ENCODE measurements at places on chromosomes 1 and 21.
A peak's percentile ranks its signal among the peaks of the same experiment; 100 is the strongest.

DNA sequence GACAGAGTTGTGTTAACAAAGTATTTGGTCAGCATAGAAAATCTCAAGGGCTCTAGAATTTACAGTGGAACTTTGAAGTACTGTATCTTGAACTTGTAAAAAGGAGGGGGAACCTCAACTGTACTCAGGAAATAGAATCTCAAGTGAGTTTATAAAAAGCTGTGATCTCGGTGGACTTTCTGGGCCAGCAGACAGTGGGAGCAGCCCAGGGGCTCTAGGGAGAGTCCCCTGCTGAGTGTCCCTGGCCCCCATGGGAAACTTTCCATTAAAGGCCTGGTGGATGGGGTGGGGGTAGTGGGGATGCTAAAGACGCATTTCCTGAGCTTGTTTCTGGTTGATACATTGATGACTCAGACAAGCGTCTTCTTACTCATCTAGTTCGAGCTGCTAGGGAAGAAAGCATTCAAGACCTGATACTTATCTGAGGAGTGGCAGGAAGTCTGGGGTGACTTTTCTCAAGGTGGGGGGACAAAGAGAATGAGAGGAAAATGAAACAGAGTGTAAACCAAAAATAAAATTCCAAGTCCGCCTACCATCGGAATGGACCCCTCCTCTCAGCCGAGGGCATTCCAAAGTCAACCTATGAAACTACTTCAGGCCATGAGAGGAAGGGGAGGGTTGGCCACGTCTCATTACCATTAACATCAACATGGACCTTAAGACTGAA, 65.5 kb downstream of the NID1 start:
- DNase-seq: peak; percentile 67

DNA sequence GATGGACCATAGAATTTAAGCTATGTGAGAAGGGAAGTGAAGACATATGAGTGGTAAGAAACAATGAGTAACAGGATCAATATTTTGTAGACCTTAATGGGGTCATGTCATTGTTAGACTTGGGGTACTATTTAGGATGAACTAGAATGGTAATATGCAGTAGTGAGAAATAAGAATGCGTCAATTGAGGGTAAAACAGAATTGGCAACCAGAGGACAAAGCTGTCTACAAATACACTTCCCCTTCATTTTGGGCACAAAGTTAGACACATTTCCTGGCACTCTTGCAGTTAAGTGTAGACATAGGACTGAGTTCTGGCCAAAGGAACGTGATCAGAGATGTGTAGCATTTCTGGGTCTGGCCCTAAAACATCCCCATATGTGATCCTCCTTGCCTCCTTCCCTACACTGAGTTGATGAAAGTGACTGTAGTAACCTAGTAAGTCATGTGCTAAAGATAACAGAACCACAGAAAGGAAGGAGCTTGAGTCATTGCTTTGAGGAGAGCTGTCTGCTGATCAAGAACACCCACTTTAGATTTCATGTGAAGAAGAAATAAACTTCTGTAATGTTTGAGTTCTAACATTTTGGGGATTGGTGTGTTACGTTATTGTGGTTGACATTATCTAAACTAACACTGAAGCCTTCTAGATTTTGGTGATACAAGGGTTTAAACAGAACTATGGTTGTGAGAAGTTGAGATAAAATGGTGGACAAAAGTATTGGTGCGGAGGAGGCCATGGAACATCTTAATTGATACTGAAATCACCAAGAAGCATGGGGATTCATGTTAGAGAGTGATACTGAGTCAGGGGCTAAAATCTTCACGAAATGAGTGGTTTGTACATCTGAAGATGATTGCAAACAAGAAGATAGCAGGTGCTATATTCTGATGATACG, 41.7 kb downstream of the CD55 start:
- no peak for DNase-seq

DNA sequence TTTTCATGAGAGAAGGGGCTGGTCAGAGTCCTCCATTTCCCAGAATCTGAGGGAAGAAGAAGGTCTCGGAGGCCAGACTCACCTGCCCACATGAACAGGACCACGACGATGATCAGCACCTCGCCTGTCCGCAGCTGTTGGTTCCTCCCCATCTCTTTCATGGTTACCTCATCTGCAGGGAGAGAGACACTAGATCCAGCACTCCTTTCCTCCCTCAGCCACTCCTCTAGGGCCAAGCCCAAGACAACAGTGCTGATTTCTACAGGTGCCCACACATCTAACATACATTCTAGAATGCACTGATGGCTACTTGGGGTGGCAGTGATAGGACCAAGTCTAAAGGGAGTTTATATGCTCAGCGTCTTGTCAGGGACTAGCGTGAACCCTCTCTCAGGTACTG, 3.0 kb downstream of the FNDC5 start:
- no peak for DNase-seq

- DNase-seq: no peak
These were observed 555.0 kb upstream of the PLXNA2 start for GRCh38 chr1:208799186-208799585.

DNA sequence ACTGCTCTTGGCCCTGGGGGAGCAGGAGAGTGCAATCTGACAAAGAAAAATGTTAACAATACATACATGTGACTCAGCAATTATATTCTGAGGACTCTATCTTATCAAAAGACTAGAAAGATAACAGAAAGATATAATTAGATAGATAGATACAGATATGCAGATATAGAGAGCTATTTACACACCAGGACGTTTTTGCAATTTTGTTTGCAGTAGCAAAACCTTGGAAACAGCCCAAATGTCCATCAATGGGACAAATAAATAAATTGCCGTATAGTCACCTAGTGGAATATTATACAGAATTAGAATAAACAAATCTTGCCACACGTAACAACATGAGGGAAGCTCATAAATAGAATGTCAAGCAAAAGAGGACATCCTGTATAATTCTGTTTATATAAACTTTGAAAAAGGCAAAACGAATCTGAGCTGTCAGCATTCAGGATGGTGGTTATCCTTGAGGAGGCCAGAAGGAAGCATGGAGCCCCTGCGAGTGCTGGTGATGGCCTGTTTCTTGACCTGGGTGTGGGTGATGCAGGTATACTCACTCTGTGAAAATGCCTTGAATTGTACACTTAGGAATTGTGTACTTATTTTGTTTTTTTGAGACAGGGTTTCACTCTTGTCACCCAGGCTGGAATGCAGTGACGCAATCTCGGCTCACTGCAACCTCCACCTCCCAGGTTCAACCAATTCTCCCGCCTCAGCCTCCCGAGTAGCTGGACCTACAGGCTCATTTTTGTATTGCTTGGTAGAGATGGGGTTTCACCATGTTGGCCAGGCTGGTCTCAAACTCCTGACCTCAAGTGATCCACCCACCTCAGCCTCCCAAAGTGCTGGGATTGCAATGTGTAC, 12.8 kb upstream of the TRIM63 start:
- DNase-seq: no peak

DNA sequence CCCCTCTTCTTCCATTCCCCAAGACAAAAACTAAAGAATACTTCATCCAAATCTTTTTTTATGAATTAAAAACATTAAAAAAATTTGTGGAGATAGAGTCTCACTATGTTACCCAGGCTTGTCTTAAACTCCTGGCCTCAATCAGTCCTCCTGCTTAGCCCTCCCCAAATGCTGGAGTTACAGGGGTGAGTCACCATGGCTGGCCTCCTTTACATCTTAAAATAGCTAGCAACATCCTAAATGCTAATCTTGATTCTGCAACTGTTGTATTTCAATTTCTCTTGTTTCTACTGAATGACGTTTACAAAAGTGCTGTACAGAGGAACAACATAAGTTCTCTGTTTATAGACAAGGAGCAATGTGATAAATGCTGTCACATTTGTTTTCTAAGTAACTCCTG, 483.5 kb downstream of the ADGRL2 start:
- no peak for DNase-seq

DNA sequence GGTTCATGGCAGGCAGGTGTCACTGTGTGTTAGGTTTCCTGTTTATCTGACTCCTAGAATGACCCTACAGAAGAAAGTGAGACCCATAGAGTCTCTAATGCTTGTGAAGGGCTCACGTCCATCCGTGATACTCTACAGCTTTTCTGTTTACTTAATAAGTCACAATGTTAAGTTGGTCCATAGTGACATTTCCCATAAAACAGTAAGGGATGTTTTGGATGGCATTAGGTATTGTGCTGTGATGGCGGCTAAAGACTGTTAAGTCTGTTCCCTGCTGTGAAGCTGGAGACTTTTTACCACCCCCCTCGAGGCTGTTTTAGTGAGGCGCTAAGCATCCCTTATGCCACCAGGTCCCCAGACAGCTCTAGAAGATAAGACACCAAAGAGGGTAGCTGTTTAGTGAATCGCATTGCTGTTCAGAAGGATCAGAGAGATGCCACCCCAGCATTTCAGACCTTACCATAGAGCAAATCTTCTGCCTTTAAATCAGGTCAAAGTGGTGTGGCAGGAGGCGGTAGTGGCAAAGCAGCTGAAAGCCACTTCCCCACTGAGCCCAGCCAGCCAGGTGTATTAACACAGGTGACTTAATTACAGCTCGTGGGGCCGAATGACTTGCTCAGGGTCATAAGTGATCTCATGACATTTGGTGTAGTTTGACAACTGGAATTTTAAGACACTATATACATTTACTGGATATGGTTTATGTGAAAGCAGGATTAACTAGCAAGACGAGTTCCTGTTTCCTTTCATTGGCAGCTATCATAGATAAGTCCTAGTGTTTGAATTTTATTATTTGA, 25.0 kb downstream of the SLC37A1 start:
- no peak for DNase-seq

GRCh38 chr1:223755992-223756775, 43.8 kb downstream of the CAPN2 start:
- no peak for DNase-seq

GRCh38 chr1:86419277-86419903, 4.6 kb upstream of the CLCA2 start:
- peak; percentile 15 for DNase-seq

GRCh38 chr1:147673406-147673805, 3.1 kb upstream of the ACP6 start:
- DNase-seq: no peak

DNA sequence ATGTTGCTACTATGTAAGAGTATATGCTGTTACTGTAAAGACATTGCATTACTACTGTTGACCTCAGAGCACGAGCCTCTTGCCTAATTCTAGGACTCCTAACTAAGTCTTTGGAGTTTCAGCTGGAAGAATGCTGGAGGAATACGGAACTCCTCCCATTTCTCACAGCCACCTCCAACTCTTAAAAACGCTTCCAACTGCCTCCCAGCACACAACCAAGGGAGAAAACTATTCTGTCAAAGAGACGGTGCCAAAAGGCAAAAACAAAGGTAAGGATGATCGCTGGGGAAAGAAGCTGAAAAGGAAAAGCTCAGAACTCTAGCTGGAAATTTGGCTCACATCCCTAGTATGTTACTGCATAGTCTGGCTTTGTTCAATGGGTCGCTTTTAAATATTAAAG, at the start of gene FMO2:
Gene FMO2, plus strand, starts transcription at position 210 of the 400 bp plus-strand sequence. CDS start 414 bp downstream, outside the sequence.
- no peak for DNase-seq

DNA sequence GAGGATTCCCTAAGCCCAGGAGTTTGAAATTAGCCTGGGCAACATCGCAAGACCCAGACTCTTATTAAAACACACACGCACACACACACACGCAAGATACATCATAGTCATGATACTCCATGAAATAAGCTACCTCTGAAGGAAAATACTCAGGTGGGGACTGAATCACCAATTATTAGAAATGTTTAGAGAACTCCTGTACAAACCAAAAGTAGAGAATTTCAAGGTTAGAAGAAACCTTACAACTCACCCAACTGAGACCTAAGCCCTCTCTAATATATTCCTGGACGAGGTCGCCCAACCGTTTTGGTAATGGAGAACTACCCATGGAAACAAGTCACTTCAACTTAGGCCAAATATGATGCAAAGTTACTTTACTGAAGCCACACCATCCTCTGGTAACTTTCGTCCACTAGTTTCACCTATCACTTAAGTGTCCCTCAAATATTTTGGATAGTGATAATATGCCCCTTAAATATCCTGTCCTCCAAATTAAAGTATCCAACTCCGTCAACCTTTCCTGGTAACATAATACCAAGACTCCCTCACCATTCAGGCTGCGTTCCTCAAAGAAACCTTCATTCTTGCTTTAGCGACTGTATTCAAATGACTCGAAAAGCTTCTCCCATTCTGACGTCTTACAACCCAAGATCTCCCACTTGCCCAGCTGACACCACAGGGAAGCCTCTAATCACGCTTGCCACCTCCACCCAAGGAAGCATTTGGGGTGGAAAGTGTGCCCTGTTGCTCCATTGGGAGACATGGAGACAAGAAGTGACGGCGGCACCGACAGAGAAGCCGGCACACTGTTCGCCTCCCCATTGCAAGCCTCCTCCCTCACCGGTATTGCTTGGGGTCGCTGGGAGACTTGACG, 856 bp downstream of the NRDC start:
- DNase-seq: no peak

DNA sequence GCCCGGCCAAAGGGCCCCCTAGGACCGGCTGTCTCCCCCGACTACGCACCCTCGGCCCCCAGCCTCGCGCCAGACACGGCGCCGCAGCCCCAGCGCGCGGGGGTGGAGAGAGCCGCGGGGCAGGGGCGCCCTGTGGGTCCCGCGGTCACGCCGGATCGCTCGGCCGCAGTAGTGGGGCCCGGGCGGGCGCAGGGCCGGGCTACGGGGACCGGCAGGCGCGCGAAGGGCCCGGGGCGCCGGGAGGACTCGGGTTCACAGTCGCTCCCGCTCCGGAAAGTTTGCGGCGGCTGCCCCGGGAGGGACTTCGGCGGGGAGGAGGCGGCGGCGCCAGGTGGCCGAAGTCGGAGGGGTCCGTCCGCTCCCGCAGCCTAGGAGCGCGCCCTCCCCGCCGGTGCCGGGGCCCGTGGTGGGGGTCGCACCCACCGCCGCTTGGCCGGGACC, 7.1 kb upstream of the ZNF669 start:
- no peak for DNase-seq

DNA sequence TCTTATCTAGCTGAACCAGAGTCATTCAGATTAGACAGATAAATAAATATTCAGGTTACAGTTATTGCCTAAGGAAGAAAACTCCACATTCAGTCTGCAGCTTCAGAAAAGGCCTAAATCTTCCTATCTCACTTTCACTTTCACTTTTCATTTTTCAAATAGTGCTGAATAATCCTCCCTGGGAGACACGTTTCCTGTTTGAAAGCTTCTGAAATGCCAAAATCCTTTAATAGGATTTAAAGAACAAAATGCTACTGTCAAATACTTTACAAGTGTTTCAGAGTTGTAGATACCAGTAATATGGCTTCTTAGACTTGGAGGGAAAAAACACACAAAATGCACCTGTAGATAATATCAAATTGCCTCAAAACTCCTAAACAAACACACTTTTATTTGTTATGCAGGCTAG, 3.9 kb downstream of the PSMB2 start:
- DNase-seq: no peak

DNA sequence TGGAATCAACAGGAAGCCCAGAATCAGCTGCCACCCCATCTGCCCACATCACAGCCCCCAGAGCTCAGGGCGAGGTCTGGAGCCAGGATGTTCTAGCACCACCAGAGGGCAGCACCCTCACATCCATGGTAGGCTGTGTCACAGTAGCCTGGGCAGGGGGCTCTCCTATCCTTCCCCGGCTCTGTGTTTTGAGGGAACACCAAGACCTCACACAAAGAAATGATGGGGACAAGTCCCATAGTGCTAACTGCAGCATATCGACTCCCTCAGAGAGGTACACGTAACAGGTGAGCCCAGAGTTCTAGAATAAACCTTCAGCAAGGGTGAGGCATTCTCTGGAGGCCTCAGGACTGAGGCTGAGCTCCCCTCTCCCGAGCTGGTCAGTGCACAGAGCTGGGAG, 2.3 kb upstream of the KCNC4 start:
- peak; percentile 83 for DNase-seq

All from activated naive CD8-positive, alpha-beta T cell treated with anti-CD3 and anti-CD28 coated beads, Interleukin-2, amount 50 U/mL, for 24 hours (primary cell).